Caco-2 (cell line): ENCODE measurements at places on chromosomes 1 and 21.

GRCh38 chr21:15275615-15276235, 210.9 kb upstream of the NRIP1 start:
- H3K4me3 ChIP-seq, result no peak overlapping the region
- H3K27ac ChIP-seq, result no peak overlapping the region
- H3K27me3 ChIP-seq, result no peaks in the 10 kb centered on the region
- DNase-seq, result no peak

DNA sequence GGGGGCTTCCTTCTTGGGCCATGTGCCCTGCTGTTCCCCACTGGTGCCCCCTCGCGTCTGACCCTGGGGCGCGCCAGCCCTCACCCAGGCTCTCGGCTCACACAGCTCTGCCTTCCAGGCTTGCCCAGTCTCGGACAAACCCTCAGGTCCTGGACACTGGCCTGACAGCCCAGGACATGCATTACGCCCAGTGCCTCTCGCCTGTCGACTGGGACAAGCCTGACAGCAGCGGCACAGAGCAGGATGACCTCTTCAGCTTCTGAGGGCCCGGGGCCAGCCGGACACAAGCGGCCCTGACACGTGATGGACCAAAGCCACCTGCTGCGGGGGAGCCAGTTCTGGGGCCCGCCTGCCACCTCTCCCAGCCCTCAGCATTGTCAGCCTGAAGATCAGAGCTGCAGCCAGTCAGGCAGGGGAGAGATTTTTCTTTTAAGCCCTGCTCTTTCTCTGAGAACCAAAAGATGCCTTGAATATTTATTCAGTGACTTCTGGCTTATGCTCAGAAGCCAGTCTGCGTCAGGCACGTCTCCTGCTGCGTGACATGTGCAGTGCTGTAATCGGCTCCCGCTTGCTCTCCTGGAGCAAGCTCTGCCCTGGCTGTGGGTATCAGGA, 23.4 kb downstream of the LDLRAP1 start:
- H3K27ac ChIP-seq, result no peak overlapping the region
- no peak for DNase-seq
- H3K36me3 ChIP-seq, result no peaks in the 10 kb centered on the region; the same call in 1 of the 2 replicates
- peaks cover 11% of the 10 kb centered on the region; the same call in 1 of the 2 replicates for H3K4me1 ChIP-seq
- H3K4me3 ChIP-seq, result no peak overlapping the region

DNA sequence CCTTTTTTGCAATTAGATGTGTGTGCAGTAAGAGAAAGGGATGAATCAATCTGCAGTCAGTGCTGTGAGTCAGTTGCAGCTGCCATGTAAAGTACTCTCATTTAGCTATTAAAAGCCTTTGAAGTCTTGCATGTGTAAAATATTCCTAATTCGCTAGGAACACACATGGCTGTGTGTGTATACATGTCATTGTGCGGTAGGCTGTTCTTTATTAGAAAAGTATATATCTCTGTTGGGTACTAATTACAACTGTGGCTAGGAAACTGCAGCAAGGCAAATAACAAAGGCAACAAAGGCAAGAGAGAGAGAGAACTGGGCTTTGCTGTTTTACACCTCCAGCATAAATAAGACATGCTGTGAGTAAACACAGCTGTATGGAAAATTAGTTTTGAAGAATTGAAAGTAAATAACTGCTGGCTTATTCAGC, 41.7 kb downstream of the EPB41 start:
- DNase-seq, result no peak
- H3K27ac ChIP-seq, result no peak overlapping the region
- no peaks in the 10 kb centered on the region for H3K27me3 ChIP-seq
- H3K36me3 ChIP-seq, result no peaks in the 10 kb centered on the region
- H3K4me1 ChIP-seq, result no peaks in the 10 kb centered on the region

- no peaks in the 10 kb centered on the region; the same call in 1 of the 2 replicates for H3K4me1 ChIP-seq
- DNase-seq, result no peak
- no peaks in the 10 kb centered on the region for H3K27me3 ChIP-seq
These were observed 8.6 kb upstream of the RERE start for GRCh38 chr1:8825985-8826481.

DNA sequence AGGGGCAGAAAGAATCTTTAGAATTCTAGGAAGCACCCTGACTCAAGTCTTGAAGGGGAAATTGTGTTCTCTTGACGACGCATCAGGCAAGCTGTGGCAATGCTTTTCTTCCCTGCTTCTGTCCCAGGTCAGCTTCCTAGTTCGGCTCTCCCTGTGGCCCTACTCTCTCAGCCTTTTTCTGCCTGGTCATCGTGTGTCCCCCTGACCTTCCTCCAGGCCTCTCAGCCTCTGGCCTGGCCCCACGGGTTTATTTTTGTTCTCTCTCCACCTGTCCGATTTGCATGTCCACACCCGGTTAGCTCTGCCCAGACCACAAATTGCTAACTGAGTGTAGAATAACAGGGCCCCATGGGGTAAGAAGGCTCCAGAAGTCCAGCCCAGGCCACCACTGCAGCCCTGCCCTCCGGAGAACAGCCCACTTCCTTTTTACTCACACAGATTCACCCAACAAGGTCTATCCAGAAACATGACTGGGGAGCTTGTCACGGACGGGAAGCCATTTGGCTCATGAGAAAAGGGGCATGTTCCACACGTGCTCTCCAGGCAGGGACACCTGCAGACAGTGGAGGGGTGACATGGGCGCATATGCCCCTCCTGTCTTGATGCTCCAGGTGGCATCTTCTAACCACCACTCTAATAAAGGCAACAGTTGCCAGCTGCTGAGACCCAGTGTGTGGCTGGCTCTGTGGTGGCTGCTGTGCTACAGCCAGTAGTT, 9.8 kb downstream of the KCNN3 start:
- no peaks in the 10 kb centered on the region for H3K4me1 ChIP-seq
- no peak overlapping the region for H3K27ac ChIP-seq
- DNase-seq, result no peak
